Gastroesophageal sphincter (tissue), 4 donors: ENCODE measurements at places on chromosomes 6 and 20. TPM values are rescaled to one million over a fixed set of nuclear protein-coding genes. Genes with fewer than 3 reads are reported as not detected.

Gene TRIM15
- total RNA-seq: not detected

Gene UBR2
- 27.8 TPM for total RNA-seq

Gene OR2J3
- total RNA-seq: not detected

Gene TMC2
- 0.15 TPM for total RNA-seq

- peak overlapping the region; percentile 32 for H3K27ac ChIP-seq
- H3K4me1 ChIP-seq: peaks cover 8% of the 10 kb centered on the region
- H3K4me3 ChIP-seq: no peak overlapping the region
- H3K27me3 ChIP-seq: no peaks in the 10 kb centered on the region
- H3K36me3 ChIP-seq: no peaks in the 10 kb centered on the region
Measured at GRCh38 chr6:55913228-55914195, 38.1 kb upstream of the BMP5 start.

DNA sequence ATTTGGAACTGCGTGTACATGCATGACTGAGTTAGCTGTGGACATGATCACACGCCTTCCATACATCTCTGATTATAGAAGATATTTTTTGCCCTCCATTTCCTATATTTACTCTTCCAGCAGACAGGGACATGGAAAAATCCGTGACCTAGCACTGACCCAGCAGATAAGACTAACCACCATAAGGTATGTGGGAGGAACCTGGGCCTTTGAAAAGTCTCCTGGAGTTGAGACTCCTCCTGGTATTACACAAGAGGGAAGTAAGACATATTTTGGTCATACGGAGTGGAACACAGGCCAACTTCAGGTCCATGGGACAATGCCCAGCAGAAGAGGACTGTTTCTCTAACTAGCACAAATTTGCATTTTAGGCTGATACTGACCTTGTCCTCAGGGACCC is 13.7 kb upstream of the SIRPB1 start:
- no peaks in the 10 kb centered on the region for H3K4me1 ChIP-seq
- H3K27ac ChIP-seq: no peak overlapping the region
- no peaks in the 10 kb centered on the region for H3K36me3 ChIP-seq
- H3K27me3 ChIP-seq: peaks cover 15% of the 10 kb centered on the region
- no peak overlapping the region for H3K4me3 ChIP-seq

- no peak for ATAC-seq
- H3K27ac ChIP-seq: peak overlapping the region; percentile 95
- no peaks in the 10 kb centered on the region for H3K36me3 ChIP-seq
- H3K4me1 ChIP-seq: no peaks in the 10 kb centered on the region
- H3K4me3 ChIP-seq: peak overlapping the region; percentile 63
Measured at GRCh38 chr20:24993337-24994185, 1.0 kb upstream of the APMAP start.

DNA sequence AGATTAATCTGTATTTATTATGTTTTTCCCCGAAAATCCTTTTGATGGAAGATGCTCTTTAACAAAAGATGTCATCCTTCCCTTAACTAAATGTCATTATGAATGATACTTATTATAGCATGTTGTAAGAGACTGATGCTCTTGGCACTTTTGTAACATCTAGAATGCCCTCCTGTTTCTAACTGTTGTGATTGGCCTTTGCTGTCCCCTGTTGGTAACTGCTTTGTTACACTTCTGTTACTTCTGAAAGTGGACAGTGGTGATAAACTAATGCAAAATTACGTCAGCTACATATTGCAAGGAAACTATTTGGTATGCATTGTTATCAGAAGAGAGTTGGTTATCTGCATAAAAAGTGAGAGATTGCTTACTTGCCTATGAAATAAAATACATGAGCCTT is 5.8 kb downstream of the TTK start:
- no peak overlapping the region for H3K27ac ChIP-seq
- no peak for ATAC-seq
- H3K36me3 ChIP-seq: no peaks in the 10 kb centered on the region
- H3K4me3 ChIP-seq: no peak overlapping the region
